ENCODE measurements at places on chromosomes 1 and 21. TPM values are rescaled to one million over a fixed set of nuclear protein-coding genes. Genes with fewer than 3 reads are reported as not detected.

Gene ERG
- total RNA-seq: not detected

Gene APCS
- total RNA-seq: not detected

Gene HPCA
- 1.0 TPM for total RNA-seq

Gene ZNF695
- 34.6 TPM for total RNA-seq

Gene HES3
- total RNA-seq: 22.2 TPM

Gene OR2W3
- not detected for total RNA-seq

Gene FCGR1A
- not detected for total RNA-seq

Gene C1orf185
- not detected for total RNA-seq

Gene TMCC2
- 12.1 TPM for total RNA-seq

- H3K27me3 ChIP-seq: no peaks in the 10 kb centered on the region
- no peak overlapping the region for H3K4me3 ChIP-seq
- no peaks in the 10 kb centered on the region for H3K36me3 ChIP-seq
- no peak for DNase-seq
- H3K27ac ChIP-seq: no peak overlapping the region
These were observed 1702.9 kb upstream of the B3GALT2 start for GRCh38 chr1:194889310-194889709.

DNA sequence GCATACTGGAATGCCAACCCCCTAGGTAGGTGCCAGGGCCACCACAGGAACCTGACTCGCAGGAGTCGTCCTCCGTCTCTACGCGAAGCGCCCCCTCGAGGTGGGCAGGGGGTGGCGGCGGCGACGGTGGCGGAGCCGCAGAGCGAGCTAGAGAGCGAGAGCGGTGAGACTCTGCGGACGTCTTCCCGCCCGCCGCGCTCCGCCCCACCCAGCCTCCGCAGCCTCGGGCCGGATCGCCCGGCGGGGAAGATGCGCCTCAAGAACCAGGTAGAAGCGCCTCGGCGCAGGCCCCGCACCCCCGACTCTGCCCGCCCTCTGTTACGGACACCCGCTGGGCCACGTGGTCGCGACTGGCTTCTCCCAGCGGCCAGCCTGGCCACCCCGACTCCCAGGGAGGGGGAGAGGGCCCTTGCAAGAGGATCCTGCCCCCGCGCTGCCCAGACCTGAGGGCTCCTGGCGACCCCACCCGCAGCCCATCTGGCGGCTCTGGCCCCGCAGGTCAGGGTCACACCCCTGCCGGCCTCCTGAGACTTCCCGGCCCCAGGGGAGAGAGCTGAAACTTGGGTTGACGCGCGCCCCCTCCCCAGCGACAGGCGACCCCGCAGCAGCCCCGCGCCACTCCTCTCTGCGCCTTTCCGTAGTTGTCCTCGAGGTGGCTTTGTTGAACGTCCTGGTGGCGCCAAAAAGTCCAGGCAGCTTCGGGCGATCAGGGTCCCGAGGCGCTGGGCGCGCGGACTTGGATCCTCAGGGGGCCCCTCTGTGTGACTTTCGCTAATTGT, 24.4 kb upstream of the AGBL4 start:
- H3K36me3 ChIP-seq: no peaks in the 10 kb centered on the region
- H3K4me1 ChIP-seq: no peaks in the 10 kb centered on the region
- no peak overlapping the region for H3K27ac ChIP-seq
- peak; percentile 1 for DNase-seq
- H3K4me3 ChIP-seq: no peak overlapping the region

- DNase-seq: no peak
- H3K27ac ChIP-seq: no peak overlapping the region
- no peak overlapping the region for H3K4me3 ChIP-seq
- H3K27me3 ChIP-seq: no peaks in the 10 kb centered on the region
- H3K36me3 ChIP-seq: no peaks in the 10 kb centered on the region
- H3K4me1 ChIP-seq: peaks cover 40% of the 10 kb centered on the region
These were observed 70.7 kb downstream of the CAPZB start for GRCh38 chr1:19414515-19415121.

- no peaks in the 10 kb centered on the region for H3K27me3 ChIP-seq
- H3K4me3 ChIP-seq: no peak overlapping the region
- no peaks in the 10 kb centered on the region for H3K36me3 ChIP-seq
- H3K4me1 ChIP-seq: no peaks in the 10 kb centered on the region
These were observed 478.1 kb downstream of the TTLL7 start for GRCh38 chr1:83520797-83521196.

- no peaks in the 10 kb centered on the region for H3K36me3 ChIP-seq
- H3K27me3 ChIP-seq: no peaks in the 10 kb centered on the region
- H3K27ac ChIP-seq: no peak overlapping the region
- H3K4me1 ChIP-seq: no peaks in the 10 kb centered on the region
These were observed 64.5 kb upstream of the CHRM3 start for GRCh38 chr1:239321877-239322276.

DNA sequence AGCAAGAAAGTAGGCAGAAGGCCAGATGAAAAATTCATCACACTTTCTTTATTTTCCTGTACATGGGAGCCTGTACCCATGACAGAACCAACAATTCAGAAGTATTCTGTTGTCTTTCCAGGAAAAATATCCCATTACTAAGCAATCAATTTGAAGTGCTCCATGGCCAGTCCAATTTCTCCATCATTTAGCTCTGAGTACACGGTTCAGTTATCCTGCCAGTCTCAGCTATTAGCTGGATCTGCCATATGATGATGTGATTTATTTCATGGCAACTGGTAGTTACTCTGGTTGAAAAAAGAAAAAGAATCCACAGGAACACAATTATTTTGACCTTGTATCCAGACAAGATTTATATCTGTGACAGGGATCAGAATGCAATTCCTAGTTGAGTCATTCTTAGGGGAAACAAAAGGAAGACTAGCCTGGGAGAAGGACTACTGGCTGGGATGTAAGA, 70.6 kb upstream of the GORAB start:
- no peak overlapping the region for H3K27ac ChIP-seq
- no peak for DNase-seq
- H3K4me3 ChIP-seq: no peak overlapping the region
- H3K4me1 ChIP-seq: no peaks in the 10 kb centered on the region
- H3K27me3 ChIP-seq: no peaks in the 10 kb centered on the region

DNA sequence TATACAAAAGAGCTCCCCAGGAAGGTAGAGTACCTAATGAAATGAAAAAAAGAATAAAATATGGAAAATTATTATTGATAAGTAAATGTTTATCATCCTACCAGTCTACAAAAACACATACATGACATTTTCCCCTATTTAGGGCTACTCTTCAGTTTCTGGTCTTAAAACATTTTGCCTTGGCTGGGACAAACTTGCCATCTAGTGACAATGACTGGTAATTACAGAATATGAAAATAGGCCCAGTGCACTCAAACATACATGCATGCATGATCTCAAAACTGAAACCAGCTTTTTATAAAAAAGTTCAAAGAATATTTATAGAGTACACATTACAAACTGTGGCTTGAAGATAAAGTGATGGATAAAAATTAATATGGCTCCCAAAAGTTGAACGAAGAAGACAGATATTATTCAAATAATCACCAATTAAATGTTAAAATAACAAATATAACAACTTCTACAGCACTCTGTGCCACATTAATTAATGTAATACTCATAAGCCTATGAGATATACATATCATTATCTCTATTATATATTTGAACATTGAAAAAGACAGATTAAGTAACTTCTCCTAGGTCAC, 10.5 kb upstream of the RNPC3 start:
- H3K27ac ChIP-seq: no peak overlapping the region
- no peaks in the 10 kb centered on the region for H3K27me3 ChIP-seq
- no peaks in the 10 kb centered on the region for H3K36me3 ChIP-seq
- H3K4me1 ChIP-seq: no peaks in the 10 kb centered on the region
- H3K4me3 ChIP-seq: no peak overlapping the region

- DNase-seq: no peak
- H3K27ac ChIP-seq: no peak overlapping the region
- H3K27me3 ChIP-seq: no peaks in the 10 kb centered on the region
- H3K4me1 ChIP-seq: no peaks in the 10 kb centered on the region
- no peaks in the 10 kb centered on the region for H3K36me3 ChIP-seq
- H3K4me3 ChIP-seq: no peak overlapping the region
These were observed 9.3 kb downstream of the PLA2G2A start for GRCh38 chr1:19969898-19970660.

DNA sequence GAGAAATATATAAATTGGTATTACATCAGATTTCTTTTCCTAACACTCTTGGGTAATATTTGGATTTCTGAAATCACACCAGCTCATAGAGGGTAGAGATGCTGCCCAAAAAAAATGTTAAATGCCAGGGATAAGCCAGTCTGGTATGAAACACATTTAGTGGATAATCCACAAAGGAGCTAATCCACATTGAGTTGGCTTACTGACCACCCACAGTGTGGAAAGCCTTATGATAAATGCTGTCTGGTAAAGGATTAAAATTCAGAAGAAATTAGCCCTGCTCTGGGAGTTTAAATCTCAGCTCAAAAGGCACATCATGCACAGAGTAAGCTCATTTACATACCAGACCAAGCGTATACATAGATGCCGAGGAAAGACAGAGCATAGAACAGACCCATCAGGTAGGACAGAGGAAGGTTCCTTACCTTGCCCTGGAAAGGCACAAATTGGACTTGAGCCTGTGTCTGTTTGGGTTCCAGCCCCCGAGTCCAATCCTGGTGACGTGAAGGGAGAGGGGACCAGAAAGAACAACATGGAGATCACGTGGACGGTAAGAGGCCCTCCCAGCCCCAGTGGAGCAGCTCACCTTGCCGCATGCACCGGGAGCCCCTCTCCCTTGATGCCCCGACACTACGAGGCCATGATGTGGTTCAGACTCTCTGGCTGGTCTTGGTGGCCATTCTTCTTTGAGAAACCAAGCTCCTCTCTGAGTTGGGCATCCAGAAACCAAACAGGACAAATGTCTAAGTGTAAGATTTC, 62.9 kb upstream of the CNTN2 start:
- H3K4me3 ChIP-seq: no peak overlapping the region
- H3K4me1 ChIP-seq: no peaks in the 10 kb centered on the region
- no peak for DNase-seq
- no peaks in the 10 kb centered on the region for H3K36me3 ChIP-seq
- H3K27me3 ChIP-seq: peaks cover 5% of the 10 kb centered on the region
- H3K27ac ChIP-seq: no peak overlapping the region

GRCh38 chr1:206932177-206932576, 10.4 kb upstream of the FCMR start:
- DNase-seq: no peak
- no peak overlapping the region for H3K27ac ChIP-seq
- no peaks in the 10 kb centered on the region for H3K27me3 ChIP-seq
- H3K4me1 ChIP-seq: no peaks in the 10 kb centered on the region
- no peak overlapping the region for H3K4me3 ChIP-seq
- no peaks in the 10 kb centered on the region for H3K36me3 ChIP-seq

DNA sequence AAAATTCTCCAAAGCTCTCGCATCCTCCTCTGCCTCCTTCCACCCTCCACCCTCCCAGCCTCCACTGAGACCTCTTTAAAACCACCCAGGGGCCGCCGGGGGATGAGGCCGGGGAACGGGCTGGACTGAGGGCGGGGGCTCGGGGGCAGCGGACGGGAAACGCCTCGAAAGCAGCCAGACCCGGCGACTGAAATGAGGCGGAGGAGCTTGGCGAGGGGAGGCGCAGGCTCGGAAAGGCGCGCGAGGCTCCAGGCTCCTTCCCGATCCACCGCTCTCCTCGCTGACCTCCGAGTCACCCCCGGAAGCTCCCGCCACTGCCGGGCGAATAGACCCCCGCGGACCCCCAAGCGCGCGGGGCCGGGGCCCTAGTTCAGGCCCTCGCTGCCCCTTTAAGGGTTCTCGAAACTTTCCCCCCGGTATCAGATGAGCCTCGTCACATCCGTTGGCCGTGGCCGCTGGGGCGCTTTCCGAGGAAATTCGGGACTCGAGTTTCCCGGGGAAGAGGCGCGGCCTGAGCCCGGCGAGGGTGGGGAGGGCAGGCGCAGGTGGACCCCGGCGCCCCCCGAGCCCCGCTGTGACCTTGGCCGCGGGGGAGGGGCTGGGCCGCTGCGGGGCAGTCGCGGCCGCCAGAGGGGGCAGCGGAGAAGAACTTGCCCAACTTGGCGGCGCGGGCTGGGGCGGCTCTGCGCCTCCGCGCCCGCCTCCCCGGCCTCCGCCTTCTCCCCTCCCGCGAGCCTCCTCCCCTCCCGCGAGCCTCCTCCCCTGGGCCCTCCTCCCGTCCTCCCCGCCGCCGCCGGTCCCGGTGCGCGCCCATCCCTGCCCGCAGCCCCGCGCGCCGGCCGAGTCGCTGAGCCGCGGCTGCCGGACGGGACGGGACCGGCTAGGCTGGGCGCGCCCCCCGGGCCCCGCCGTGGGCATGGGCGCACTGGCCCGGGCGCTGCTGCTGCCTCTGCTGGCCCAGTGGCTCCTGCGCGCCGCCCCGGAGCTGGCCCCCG, at the start of gene BACE2:
Gene BACE2, plus strand, starts transcription at position 813 of the 995 bp plus-strand sequence. Its CDS starts 104 bp downstream, at position 917.
- no peaks in the 10 kb centered on the region for H3K36me3 ChIP-seq
- H3K27me3 ChIP-seq: peaks cover 77% of the 10 kb centered on the region
- peak; percentile 81 for DNase-seq

- no peak for DNase-seq
- no peak overlapping the region for H3K27ac ChIP-seq
- H3K4me3 ChIP-seq: no peak overlapping the region
- H3K27me3 ChIP-seq: no peaks in the 10 kb centered on the region
- H3K36me3 ChIP-seq: no peaks in the 10 kb centered on the region
- peaks cover 18% of the 10 kb centered on the region for H3K4me1 ChIP-seq
These were observed 55.3 kb upstream of the ROR1 start for GRCh38 chr1:63718541-63718970.

DNA sequence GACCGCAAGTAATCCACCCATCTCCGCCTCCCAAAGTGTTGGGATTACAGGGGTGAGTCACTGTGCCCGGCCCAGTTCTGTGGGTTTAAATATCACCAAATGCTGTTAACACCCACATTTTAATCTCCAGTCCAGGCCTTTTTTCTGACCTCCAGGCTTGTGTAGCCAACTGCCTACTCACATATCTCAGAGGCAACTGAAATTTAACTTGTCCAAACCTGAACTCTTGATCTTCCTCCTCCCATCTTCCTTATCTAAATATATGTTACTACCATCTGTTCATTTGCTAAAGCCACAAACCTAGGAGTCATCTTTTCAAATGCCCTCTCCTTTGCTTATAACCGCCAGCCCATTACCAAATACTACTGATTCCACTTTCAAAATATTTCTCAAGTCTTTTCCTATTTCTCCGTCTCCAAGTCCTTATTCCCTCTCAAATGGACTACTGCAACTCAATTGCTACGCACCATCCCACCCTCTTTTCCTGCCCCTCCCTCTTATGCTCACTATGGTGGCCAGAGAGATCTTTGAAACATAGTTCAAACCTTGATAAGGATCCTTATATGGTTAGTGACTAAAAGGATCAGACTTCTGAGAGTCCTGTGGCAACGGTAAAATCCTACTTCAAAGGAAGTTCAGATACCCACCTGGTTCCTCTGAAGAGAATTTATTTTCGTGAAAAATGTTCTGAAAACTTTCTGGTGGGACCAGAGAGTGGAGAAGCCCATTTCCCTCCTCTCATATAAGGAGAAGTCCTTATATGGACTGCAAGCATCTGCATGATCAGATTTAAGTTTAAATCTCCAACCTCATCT, 78.5 kb upstream of the CDC42BPA start:
- H3K27me3 ChIP-seq: no peaks in the 10 kb centered on the region
- no peaks in the 10 kb centered on the region for H3K36me3 ChIP-seq
- no peak for DNase-seq
- no peak overlapping the region for H3K4me3 ChIP-seq
- no peaks in the 10 kb centered on the region for H3K4me1 ChIP-seq
